Activated CD8-positive, alpha-beta T cell treated with anti-CD3 and anti-CD28 coated beads, Interleukin-2, amount 10 ng/mL, durations not matched to agents 7 days and 5 days (primary cell): ENCODE measurements at places on chromosomes 2 and 18. TPM values are rescaled to one million over a fixed set of nuclear protein-coding genes. Genes with fewer than 3 reads are reported as not detected.

DNA sequence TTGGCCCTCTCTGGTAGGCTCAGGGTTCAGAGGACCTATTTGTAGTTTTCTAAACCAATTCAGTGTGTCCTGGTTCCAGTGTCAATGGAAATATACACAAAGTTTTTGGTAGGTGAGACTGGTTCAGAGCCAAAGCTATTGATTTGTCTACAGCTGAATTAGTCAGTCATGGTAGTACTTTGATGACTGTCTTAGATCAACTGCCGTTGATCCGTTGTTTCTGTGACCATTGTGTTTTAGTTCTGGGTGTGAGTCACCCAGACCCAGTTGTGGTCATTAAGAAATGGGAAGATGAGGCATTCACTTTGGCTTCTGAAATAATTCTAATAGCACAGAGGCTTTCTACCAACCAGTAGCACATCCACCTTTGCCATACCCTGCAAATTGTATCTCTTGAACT lies 16.0 kb upstream of the RPE start:
- no peak overlapping the region for H3K4me3 ChIP-seq
- no peak for DNase-seq
- peaks cover 22% of the 10 kb centered on the region for H3K27me3 ChIP-seq
- H3K36me3 ChIP-seq = no peaks in the 10 kb centered on the region

The SLC5A7 gene
- not detected for total RNA-seq

- no peaks in the 10 kb centered on the region for H3K27me3 ChIP-seq
- no peaks in the 10 kb centered on the region for H3K36me3 ChIP-seq
- no peak overlapping the region for H3K27ac ChIP-seq
Observed at GRCh38 chr2:120398051-120398995, 52.4 kb downstream of the INHBB start.

DNA sequence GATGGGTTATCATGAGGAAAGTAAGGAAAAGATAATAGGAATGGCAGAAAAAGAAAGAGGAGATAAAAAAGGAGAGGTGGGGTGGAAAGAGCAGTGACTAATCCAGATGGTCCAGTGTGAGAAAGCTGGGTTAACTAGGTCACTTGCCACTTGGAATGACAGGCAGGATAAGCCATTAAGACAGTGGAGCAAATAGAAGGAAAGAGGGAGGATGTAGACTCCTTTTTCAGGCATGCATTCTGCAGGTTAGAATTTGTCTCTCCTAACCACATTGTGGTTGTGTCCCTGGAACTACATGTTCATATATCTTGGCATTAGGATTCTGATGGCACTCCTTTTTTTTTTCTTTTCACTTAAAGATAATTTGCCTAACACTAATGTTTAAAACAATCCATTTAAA lies 13.4 kb upstream of the NEMP2 start:
- no peak overlapping the region for H3K27ac ChIP-seq
- no peak for DNase-seq
- peaks cover 9% of the 10 kb centered on the region for H3K4me1 ChIP-seq
- H3K27me3 ChIP-seq = no peaks in the 10 kb centered on the region
- peaks cover 2% of the 10 kb centered on the region for H3K36me3 ChIP-seq

GRCh38 chr2:37698931-37699481 lies 27.6 kb upstream of the CDC42EP3 start:
- H3K4me1 ChIP-seq = peaks cover 5% of the 10 kb centered on the region
- no peak for DNase-seq
- H3K27me3 ChIP-seq = peaks cover 4% of the 10 kb centered on the region
- H3K4me3 ChIP-seq = no peak overlapping the region
- H3K27ac ChIP-seq = no peak overlapping the region

The TMEM17 gene
- not detected for total RNA-seq

DNA sequence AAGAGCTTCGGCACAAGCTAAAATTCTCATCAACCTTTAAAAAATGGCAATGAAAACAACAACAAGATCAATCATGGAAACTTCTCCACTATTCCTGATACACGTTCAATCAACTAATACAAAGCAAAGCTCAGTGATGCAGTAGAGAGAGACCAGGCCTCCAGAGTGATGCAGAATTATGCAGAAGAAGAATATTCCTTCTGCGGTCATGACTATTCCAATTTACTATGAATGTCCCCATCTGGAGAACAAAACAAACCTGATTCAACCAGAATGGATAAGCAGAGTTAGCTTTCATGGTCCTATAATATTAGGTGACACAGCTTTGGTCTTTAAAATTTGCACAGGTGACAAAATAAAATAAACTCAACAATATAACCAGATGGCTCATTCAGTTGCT lies 12.5 kb upstream of the MBOAT2 start:
- no peak overlapping the region for H3K27ac ChIP-seq
- H3K27me3 ChIP-seq = peaks cover 28% of the 10 kb centered on the region
- no peaks in the 10 kb centered on the region for H3K36me3 ChIP-seq
- H3K4me1 ChIP-seq = no peaks in the 10 kb centered on the region
- no peak overlapping the region for H3K4me3 ChIP-seq

The ABCG8 gene
- total RNA-seq = not detected

GRCh38 chr18:28823506-28824182 lies 646.7 kb upstream of the CDH2 start:
- no peak for DNase-seq
- H3K4me3 ChIP-seq = no peak overlapping the region
- no peaks in the 10 kb centered on the region for H3K4me1 ChIP-seq
- H3K27me3 ChIP-seq = no peaks in the 10 kb centered on the region
- H3K27ac ChIP-seq = no peak overlapping the region

The IL1RN gene
- total RNA-seq = not detected

DNA sequence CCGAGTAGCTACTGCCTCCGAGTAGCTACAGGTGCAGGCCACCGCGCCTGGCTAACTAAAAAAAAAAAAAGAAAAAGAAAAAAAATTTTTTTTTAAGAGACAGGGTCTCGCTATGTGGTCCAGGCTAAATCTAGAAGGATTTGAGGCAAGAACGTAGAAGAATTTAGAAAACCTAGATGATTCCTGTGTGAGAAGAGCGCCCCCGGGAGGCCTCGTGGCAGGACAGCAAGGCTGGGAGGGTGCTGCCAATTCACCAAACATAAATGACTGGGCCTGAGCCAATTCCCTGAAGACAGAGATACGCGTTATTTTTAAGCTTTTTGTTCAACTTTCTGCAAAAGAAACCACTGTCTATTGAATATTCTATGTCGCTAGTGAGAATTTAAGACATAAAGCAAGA lies 90.1 kb upstream of the TGFA start:
- no peak overlapping the region for H3K4me3 ChIP-seq
- H3K27ac ChIP-seq = no peak overlapping the region

- no peak for DNase-seq
- peaks cover 24% of the 10 kb centered on the region for H3K27me3 ChIP-seq
- no peak overlapping the region for H3K27ac ChIP-seq
- H3K4me3 ChIP-seq = no peak overlapping the region
Observed at GRCh38 chr2:74735564-74735963, 81.5 kb downstream of the SEMA4F start.

GRCh38 chr2:101200676-101201075 lies 49.5 kb upstream of the TBC1D8 start:
- no peak overlapping the region for H3K4me3 ChIP-seq
- no peak for DNase-seq
- no peaks in the 10 kb centered on the region for H3K27me3 ChIP-seq
- no peaks in the 10 kb centered on the region for H3K36me3 ChIP-seq

The GCKR gene
- total RNA-seq = not detected

The RGPD3 gene
- total RNA-seq = 0.24 TPM

The VSNL1 gene
- total RNA-seq = not detected

The CRYGD gene
- not detected for total RNA-seq

The PLEKHH2 gene
- 0.57 TPM for total RNA-seq

DNA sequence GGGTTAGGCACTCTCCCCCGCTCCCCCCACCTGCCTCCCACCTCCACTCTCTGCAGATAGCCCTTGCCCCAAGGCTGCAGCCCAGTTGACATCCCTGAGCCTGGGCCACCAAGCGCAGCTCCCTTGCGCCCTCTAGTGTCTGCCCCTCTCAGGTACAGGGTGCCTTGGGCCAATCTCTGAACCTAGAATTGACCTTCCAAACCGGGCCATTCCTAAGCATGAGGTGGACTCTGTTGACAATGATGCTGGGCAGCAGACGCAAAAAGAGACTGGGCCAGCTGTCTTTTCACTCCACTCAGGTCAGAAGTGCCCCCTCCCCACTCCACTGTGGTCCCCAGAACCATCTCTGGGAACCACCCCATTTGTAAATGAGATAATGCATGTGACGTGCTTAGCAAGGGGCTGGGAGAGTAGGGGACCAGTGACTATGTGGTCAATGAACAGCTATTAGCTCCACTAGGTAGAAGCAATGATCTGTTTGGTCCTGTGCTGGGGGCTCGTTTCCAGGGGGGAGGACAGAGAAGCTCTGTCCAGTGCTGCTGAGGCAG lies 43.3 kb upstream of the PLB1 start:
- H3K36me3 ChIP-seq = no peaks in the 10 kb centered on the region
- no peak overlapping the region for H3K27ac ChIP-seq
- H3K4me3 ChIP-seq = no peak overlapping the region
- peak; percentile 87 for DNase-seq
